ENCODE measurements at places on chromosomes 2 and 18.

DNA sequence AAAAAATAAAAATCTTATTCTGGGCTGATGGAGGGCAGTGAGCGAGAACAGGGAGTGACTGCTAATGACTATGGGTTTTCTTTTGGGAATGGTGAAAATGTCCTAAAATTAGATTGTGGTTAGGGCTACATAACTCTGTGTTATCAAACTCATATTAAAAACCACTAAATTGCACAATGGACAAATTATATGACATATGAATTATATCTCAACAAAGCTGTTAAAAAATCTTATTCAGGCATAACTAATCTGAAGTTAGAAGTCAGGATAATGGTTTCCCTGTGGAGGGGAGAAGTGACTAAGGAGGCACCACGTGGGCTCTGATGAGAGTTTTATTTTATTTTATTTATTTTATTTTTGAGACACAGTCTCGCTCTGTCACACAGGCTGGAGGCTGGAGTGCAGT is 32.1 kb upstream of the DPP4 start:
- DNase-seq, result no peak

DNA sequence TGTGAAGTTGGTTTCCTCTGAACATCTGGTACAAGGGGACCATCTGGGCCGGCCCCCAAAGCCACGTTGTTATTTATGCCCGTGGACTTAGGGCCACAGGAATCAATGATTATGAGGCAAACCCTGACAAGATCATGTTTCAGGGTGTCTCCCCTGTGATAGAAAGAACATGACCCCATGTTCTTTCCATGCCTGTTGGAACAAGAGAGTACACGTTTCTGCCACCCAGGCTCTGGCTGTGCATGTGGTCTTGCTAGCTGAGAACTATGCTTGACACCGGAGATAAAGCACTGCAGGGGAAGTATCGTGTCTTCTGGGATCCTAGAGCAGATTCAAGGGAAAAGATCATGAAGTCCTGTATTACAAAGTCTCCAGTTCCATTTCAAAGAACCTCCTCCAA is 64.2 kb downstream of the TMEM17 start:
- no peak for DNase-seq

DNA sequence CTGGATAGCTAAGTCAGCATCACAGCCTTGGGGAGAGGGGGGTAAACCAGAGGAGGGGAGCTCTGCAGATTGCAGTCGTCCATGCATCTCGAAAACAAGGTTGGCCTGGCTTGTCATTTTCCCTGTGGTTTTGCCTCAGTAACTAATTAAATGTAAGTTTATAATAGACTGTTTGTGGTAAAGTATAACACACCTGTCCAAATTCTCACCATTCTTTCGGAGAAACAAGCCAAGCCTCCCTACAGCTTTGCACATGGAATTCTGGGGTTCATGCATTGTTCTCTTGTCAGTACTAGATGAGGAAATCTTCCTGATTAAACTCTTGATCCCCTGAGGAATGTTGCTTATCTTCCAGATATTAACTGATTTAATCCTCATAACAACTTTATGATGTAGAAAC is 1065.2 kb upstream of the FAM98A start:
- no peak for DNase-seq

- DNase-seq, result peak; percentile 52
Observed at GRCh38 chr18:58117786-58118403, 73.9 kb downstream of the NEDD4L start.

DNA sequence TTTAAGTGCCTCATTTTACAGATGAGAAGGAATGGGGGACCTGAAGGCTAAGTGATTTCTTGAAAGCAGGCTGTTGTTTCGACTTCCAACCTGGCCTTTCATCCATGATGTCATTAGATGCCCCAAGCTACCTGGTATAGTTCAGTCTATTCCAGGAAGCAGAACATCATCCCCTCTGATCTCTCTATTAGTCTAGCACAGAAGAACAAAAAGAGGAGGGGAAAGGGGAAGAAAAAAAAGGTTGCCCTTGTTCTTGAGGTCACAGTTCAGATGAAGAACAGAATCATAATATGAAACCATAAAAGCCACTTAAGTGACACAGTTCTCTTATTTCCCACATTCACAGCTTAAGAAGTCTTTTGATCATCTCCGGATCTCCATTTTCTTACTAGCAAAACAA is 386.2 kb upstream of the HNRNPA3 start:
- DNase-seq, result no peak
